ENCODE measurements at places on chromosomes 16 and 17.

DNA sequence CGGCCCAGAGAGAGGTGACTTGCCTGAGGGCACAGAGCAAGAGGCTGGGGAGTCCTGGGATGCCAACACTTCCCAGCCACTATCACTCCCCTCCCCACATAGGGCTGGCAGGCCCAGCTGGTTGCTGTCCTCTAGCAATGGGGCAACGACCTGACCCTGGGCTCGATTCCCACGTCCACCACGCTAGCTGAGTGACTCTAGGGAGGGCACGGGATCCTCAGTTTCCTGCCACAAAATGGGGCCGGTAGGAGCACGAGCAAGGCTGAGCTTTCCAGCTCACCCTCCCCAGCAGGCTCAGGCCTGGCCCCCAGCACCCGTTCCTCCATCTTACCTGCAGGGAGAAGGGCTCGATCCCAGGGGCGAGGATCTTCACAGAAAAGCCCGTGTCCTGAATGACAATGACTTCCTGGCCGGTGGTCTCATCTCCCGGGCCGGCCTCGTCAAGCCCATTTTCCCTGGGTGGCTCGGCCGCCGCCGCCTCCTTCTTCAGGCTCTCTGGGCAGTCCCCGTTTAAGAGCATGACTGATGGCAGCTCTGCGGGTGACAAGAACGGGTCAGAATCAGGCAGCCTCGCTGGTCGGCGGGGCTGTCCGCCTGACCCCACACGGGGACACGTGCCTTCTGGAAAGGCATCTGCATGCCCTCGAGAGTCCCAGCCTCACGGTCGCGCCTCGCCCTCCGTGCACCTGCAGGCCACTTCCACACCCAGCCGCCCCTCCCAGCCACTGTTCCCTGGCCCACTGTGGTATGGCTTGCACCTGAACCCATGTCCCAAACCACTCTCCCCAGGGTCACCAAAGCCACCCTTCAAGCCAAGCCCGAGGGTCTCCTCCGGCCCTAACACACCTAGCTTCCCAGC, 7.3 kb downstream of the CLUH start:
- DNase-seq, result no peak

GRCh38 chr17:71869841-71870545, 250.8 kb upstream of the SOX9 start:
- DNase-seq, result no peak

DNA sequence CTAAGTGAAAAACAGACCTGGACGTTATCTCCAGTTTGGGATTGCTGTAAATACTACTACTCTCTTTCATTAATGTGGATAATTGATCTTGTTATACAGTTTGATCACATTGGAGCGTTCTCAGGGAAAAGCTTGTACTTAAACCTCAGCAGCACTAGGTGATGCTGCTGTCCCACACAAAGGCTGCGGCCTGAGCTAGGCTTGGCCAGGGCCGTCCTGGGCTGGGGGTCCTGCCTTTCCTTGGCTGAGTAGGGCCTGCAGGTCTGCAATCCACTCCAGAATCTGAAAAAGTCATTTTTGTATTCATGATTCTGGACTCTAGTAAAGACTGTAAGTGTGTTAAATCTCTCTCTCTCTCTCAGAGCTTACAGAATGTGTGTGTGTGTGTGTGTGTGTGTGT, 23.7 kb upstream of the PMFBP1 start:
- DNase-seq, result no peak

DNA sequence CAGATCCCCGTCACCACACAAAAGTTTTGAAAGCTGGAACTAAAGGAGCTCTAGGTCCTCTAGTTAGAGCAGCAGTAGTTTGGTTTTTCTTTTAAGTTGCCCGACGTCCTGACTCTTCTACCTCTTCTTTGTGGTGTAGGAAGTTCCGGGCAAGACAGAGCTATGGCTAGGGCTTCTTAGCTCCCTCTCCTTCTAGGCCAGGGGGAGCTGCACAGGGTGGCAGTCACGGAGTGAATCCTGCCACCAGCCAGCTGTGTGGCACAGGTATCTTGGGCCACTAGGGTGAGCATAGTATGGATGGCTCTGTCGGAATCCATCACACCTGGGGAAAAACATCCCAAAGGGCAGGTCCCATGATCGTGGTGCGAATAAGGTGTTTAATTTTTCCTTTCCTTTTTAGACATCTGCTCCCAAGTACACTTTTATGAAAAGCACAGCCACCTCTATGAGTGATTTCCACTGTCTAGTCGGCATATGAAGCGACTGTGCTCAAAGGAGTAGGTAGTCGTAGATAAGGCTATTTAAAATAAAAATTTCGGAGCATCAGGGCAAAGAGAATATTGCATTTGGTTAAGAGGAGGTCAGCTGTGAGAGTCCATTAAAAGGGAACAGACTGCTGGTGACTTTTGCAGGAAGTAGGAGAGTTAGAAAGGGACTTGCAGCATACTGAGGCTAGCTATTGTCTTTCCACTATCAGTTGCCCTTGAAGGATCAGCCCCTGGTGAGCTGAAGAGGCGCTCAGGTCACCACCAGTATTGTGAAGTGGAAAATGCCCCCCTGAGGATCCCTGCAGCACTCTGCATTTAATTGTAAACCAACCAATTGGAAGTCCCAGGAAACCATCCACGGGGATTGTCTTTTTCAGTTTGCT, 2.1 kb downstream of the PRKCA start:
- DNase-seq, result peak; percentile 20

DNA sequence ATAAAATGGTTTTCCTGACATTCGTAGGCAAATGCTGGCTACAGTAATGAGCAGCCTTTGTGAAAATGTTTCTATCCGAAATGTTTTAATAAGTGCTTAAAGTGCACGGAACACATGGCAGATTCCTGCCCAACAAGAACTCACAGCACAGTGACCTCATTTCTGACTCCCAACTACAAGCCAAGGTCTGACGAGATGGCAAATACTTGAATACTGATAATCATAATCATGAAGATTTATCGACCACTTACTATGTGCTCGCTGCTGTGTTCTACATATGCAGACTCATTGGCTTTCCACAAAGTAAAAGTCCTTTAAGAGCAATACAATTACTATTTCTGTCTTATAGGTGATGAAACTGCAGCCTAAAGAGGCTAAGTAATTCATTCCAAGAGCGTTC, 238.1 kb upstream of the CDH5 start:
- DNase-seq, result no peak

- peak; percentile 71 for DNase-seq
These were observed 143.8 kb upstream of the CRHR1 start for GRCh38 chr17:45640141-45640850.

DNA sequence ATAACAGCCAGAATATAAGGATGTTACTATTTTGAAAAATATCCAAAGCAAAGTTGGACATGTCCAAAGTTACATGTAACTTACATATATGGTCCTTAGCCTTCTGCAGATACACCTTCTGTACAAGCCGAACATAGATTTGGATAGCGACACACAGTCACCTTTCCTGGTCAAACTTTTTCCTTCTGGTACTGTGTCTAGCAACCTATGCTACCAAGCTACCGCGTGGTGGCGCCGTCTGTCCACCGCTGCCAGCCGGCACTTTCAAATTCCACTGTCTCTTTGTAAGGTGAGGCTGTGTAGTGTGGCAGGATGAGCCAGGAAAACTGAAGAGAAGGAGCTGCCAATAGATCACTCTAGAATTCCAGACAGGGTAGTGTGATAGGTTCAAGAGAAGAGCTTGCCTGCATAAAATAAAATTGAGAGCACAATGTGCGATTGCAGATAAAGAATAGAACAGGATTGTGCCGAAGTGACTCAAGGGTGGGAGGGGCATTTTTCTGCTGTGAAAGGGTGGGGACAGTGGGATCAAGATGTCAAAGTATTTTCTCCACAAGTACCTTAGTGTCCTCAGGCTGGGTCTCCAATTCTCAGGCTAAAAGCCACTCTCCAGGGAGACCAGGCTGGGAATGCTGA, 366.9 kb downstream of the SLC39A11 start:
- peak; percentile 30 for DNase-seq

DNA sequence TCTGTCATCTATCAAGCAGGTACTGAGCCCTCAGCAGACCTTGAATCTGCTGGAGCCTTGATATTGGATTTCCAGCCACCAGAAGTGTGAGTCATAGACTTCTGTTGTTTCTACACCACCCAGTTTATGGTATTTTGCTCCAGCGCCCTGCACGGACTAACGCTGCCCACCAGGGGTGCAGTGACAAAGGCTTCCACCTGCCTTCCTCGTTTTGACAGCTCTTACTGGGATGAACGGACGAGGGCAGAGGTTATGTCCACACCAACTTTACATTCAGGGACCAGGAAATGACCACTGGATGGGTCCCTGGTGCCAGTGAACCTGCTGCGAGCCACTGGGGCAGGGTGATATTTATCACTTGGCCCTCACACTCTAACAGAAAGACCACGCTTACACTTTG, 66.6 kb upstream of the CBX4 start:
- DNase-seq, result no peak

- DNase-seq, result no peak
These were observed 169.8 kb downstream of the IRF8 start for GRCh38 chr16:86068722-86069121.

GRCh38 chr16:10601444-10602408, 21.3 kb upstream of the EMP2 start:
- DNase-seq, result no peak

- peak; percentile 53 for DNase-seq
These were observed 9.1 kb upstream of the PPP1R1B start for GRCh38 chr17:39617446-39618245.

GRCh38 chr16:69448470-69449193, 24.2 kb downstream of the CYB5B start:
- no peak for DNase-seq

DNA sequence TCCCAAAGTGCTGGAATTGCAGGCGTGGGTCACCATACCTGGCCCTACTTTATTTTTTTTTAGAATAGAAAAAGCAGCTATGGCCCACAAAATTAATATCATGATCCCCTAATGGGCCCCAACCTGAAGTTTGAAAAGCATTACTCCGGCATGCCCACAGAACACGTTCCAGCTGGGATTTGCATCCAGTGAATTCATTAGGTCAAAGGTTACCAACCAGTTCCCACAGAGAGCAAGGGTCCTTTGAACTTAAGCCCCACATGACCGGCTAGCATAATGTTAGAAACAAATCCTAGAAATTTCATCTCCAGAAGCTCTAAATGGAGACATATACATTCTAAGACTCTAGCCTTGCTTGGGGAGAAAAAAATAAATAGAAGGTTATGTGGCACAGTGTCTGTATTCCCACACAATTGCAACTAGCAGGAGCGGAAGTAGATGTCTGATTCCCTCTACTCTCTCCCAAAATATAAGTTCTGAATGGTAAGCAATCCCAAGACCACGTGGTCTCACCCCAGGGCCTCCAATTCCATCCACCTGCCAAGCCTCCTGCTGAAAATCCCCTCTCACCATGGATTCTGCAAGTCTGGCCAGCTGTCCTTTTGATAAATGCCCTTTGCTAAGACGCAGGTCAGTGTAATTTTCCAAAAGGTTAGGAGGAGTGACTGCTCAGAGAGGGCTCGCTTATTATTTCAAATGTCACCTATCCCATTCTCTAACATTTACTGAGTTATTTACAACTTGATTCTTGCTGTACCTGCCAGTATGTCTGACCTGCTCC, 395.8 kb downstream of the NPIPA8 start:
- DNase-seq, result no peak

- DNase-seq, result no peak
These were observed 236.0 kb upstream of the IRX5 start for GRCh38 chr16:54694651-54695050.

GRCh38 chr16:13733561-13733960, 186.4 kb upstream of the ERCC4 start:
- DNase-seq, result no peak

GRCh38 chr16:85524365-85524629, 88.8 kb upstream of the GSE1 start:
- DNase-seq, result no peak

DNA sequence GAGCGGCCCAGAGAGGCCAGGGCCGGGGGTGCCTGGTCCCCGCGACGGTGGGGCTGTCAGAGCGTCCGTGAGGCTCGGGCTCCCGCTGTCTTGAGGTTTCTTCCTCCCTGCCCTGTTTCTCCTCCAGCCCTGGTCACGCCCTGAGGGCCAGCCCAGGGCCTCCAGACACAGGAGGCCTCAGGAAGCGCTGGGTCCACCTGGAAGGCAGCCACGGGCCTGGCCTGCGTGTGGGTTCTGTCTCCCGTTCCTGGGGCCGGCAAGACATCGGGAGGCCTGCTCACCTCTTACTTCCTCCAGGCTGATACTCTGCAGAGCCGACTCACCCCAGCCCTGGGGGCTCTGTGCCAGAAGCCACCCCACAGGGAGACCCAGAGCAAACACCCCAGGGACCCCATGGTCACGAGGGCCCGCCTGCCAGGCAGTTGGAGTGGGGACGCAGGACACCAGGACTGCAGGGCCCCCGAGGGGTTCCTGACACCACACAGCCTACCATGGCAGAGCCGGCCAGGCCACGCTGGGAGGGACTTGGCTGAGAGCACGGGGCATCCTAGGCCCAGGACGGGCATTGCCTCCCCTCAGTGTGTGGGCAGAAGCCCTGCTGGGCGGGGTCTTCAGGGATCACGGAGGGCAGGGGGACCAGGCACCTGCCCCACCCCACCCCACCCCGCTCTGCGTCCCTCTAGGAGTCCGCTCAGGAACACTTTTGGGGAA, 18.9 kb upstream of the CACNA1H start:
- DNase-seq, result no peak

- no peak for DNase-seq
These were observed 17.6 kb upstream of the SLC38A8 start for GRCh38 chr16:84059946-84060901.

DNA sequence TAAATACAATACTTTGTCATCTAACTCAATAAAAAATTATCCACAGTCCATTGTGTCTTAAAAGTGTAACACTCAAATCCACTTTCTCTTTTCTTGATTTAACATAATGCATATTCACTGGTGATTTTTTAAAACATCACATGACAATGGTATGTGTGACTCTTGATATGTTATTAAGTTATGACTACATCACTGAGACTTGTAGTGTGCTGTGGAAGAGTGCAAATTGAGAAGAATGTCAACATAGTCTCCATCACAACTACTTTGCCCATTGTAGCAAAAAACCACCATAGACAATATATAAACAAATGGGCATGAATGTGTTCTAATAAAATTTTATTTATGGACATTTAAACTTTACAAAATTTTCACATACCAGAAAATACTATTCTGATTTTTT, 380.7 kb upstream of the PMFBP1 start:
- no peak for DNase-seq

DNA sequence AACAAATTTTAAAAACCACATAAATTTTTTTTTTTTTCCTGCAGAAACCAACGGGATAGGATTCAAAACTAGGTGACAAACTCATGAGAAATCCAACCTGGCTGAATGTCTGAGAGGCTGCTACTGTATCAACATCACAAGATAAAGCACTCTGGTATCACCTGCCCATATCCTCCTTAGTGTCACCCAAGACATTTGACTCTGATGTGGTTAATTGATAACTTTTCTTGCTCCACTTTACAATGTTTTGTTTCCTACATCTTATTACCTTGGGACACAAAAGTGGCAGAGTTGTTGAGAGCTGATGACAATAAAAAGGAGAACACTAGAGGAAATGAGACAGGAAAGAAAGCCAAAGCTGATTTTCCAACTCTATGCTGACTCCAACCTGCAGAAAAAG, 4.0 kb upstream of the FBXL20 start:
- DNase-seq, result no peak

DNA sequence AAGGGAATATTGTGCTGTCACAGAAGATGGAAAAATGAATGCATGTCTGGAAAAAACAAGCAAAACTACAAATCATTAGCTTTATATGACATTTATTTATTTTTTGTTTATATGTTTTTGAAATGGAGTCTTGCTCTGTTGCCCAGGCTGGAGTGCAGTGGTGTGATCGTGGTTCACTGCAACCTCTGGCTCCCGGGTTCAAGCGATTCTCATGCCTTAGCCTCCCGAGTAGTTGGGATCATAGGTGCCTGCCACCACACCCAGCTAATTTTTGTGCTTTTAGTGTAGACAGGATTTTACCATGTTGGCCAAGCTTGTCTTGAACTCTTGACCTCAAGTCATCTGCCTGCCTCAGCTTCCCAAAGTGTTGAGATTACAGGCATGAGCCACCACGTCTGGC, 8.5 kb downstream of the NDE1 start:
- DNase-seq, result no peak

Measured in CD4-positive, alpha-beta T cell treated with Interleukin-4 for 1 hour (primary cell).